ENCODE measurements at places on chromosomes 13 and 19.
A peak's percentile ranks its signal among the peaks of the same experiment; 100 is the strongest.

- peak; percentile 40 for DNase-seq
These were observed 5.6 kb upstream of the PRR36 start for GRCh38 chr19:7879836-7880235.

DNA sequence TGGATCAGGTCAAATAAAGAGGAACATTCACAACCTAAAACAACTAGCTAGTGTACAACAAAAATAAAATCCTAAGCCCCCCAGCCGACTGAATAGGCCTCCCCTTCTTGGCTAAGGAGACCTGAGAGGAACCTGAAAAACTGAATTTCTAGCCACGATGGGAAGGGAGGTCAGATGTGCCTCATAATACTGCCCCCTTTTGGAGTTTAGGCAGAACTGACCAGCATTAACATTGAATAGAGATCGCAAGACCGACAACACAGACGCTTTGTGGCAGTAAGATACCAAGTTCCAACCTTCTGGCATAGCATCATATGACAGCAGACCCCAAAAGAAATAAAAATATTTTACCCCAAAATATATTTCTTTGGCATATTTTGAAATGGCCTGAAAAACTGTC is 15.9 kb downstream of the CBY2 start:
- peak; percentile 69 for DNase-seq

GRCh38 chr13:91889641-91890040 is 491.2 kb downstream of the GPC5 start:
- peak; percentile 1 for DNase-seq

DNA sequence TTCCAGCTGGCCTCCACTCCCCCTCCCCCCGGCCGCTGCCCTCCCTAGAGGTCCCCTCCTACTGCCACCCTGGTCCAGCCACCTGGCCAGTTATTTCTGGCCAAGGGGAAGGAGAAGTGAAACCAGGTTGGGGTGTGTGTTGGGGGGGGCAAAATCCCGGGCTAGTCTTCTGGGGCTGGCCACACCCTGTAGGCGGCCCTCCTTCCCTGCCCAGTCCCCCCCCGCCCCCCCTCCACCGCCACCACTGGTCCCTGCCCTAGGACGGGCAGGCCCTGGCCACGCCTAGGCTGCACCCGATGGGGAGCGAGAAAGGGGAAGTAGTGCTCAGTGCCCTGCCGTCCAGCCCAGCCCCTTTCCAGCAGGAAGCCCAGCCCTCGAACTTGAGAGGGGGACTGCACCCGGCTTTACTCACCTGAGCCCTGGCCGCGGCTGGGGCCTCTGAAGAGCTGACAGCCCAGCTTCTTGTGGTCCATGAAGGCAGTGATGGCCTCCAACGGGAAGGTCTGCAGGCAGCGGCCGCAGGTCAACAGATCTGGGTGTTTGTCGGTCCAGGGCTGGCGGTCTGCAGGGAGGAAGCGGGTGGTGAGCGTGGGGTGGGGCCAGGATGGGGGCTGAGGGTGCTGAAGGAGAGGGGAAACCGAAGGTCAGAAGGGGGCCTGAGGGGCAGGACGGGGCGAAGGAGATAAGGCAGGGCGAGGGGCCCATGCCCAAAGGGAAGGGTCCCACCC is 813 bp downstream of the ZNF296 start:
- peak; percentile 98 for DNase-seq

DNA sequence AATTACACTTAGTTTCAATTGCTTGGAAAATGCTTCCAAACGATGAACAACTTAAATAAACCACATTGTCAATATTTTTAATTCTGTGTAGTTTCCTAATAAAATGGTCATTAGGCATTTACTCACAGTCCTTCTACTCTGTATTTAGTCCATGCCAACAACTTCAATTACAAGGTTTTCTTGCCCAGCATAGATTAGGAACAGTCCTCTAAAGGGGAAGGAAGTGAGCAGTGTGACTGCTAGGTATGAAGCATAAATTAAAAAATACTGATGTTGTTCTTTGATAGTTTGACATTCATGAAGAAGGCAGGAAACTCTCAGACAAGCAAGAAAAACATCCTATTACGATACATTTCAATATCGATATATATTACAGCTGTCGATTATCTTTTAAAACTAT is 716.0 kb upstream of the PCDH9 start:
- peak; percentile 38 for DNase-seq

GRCh38 chr19:1402411-1403070 is 1.2 kb upstream of the GAMT start:
- DNase-seq: peak; percentile 57

GRCh38 chr19:1867349-1867724 is 4.0 kb upstream of the KLF16 start:
- DNase-seq: no peak

DNA sequence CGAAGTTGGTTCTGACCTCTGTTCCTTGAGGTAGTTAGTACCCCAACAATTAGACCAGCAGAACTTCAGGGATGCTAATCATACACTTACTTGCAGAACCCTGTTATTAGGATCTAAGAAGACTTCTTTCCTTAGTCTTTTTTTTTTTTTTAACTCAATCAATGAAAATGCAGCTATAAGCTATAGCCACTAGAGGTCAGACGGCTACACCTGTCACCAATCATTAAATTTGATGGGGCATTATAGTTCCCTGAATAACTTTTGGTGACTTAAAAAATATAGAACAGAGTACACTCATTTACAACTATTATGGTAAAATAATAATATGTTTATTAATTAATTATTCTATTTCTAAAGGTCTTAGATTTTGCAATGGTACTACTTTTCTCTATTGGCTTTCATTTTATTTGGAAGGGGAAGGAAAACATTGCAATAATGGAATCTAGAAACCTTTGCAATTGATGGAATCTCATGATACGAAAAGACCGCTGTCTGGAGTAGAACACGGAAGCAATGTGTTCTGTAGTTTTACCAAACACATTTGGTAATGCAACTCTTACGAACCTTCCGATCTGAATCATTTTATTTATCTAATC is 483.2 kb downstream of the DIAPH3 start:
- peak; percentile 59 for DNase-seq

DNA sequence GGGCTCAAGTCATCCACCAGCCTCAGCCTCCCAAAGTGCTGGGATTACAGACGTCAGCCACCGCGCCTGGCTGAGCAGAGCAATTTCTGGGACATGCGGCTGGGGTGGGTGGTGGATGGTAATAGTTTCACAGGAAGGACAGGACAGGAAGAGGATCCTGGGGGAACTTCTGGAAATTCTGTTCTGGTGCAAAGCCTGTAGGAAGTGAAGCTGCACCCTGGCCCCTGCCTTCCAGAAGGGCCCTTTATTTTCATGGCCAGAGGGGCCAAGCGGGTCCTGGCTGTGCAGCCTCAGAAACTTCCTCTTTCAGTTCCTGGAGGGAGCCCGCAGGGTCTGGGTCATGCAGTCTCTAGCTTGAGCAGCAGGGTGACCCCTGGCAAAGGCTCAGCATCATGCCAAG is 15.7 kb downstream of the FEM1A start:
- DNase-seq: peak; percentile 78

DNA sequence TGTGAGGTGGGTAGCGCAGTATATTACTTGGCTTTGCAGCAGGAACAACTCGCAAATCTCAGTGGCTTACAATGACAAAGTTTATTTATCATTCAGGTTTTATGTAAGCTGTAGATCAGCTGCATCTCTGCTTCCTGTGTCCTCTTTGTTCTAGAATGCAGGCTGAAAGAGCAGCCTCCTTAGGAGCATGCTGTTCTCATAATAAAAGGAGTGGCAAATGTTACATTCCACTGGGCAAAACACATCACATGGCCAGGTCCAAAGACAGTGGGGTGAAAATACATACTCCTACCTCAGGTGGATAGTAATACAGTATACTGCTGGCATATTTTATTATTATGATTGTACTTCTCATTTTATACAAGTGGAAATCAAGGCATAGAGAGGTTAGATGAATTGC is 1.2 kb upstream of the CSNK1A1L start:
- no peak for DNase-seq

DNA sequence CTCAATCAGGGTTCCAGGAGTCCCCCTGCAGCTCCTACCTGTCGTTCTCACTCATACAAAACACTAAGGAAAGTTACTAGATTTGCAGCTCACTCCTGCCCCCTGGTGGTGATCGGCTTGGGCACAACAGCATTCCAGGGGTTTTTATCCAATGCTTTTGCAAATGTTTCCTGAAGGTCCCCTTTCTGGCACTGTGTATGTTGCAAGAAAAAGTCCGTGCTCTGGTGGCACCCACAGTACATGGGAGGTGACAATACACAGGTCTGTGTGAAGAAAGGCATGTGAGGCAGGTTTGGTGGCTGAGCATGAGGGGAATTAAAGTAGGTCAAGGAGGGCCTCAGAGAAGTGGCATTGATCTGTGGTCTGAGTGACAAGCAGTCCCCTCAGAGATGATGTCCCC is 8.6 kb upstream of the TYK2 start:
- DNase-seq: peak; percentile 85

DNA sequence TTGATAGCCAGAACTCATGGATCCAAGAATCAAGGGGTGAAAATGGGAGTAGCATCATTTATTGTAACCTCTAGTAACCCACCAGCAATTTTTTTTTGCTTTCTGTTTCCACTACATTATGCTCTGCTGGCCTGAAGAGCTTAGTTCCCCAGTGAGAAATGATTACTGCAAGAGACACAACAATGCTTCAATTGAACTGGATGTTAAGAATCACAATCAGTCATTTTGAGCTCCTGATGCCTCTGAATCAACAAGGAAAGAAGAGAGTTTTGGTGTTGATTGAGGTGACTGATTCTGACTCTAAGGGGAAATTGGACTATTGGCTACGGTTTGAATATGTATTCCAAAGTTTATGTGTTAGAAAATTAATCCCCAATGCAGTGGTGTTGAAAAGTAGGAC is 1084.4 kb downstream of the SLITRK1 start:
- no peak for DNase-seq

DNA sequence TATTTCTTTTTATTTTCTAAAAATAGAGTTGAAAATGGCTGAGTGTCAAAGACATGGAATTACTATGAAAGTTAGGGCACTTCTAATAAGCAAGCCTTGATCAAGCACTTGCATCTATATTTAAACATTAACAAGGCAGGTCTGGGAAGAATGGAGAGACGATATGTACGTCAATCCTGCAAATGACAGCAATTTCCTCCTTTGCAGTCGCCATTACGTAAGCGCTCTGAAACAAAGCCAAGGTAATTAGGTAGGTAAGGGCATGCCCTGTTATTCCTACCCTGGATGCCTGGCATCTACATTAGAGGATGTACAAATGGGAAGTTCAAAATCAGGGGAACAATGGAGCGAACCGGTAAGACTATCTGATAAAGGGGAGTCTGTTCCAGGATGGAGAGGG is 664.0 kb upstream of the ARGLU1 start:
- no peak for DNase-seq

DNA sequence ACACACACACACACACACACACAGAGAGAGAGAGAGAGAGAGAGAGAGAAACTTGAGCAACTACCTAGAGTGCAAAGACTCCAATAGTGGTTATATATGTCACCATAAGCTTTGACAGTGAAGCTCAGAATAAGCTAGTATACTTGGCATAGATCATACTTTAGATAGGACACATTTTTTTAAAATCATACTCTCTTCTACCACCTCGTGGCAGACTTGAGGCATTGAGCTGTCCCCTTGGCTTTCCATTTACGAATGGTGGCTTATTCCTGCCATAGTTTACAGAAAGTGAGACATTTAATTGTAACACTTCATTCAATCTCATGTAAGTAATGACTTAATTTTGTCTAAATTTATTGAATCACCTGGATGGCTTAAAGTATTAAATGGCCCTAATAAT is 108.2 kb downstream of the EDNRB start:
- peak; percentile 68 for DNase-seq

DNA sequence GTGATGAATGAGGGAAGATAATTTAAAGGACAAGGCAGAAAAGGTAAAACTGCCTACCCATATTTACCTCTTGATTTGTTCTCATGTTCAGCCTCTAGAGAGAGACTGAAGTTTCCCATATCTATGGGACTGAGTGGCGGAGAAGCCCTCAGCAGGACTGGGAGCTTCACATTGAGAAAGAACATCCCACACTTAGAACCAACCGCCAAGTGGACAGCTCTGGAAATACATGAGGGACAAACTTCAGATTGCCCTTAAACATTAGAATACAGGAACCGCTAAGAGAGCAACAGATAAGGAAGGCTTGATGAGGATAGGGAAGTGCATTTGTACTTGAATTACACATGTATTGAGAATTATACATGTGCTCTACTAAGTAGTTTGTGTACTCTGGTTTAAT is 316.0 kb upstream of the MIR17HG start:
- peak; percentile 35 for DNase-seq

DNA sequence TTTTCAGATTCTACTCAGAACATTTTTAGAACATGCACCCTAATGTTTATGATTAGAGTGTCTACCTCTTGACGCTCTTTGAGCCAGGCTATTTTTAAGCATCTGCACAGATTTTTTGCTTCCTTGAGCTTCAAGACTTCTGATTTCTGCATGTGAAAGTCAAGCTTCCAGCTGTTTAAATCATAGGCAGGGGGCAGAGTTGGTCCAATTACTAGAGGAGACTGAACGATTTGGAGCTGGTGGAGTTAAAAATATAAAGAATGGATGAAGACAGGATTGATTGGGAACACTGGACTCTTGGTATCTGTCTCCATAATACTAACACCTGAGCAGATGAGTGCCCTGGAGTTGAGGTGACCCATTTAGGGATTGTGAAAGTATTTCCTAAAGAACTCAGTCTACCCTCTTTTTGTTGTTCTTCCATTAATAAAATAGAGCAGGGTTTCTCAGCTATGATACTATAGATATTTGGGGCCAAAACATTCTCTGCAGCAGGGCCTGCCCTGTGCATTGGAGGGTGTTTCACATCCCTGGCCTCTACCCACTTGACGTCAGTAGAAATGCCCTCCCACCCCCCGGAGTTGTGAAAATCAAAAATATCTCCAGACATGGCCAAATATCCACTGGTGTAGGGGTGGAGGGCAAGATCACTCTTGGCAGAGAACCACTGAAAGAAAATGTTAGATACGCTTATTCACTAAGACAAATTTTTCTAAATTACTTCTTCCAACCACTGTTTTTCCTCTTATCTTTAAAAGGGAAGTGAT is 160.1 kb downstream of the COG6 start:
- no peak for DNase-seq

DNA sequence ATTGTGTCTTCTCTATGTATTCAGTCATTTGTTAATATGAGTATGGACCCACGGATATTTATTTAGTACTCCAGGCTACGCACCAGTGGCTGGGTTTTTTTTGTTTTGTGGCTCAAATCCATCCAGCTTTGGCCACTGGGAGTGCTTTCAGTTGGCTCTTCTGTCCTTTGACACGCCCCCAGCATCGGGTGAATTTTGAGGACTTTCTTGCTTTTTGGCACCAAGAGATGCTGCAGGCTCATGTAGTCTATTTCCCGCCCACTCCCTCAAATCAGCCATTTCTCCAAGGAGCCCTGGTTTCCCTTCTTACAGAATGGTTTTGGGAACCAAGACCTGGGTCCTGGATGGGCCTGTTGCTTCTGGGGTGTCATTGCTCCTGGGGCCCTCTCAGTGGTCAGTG is 55.8 kb downstream of the SMARCA4 start:
- no peak for DNase-seq

DNA sequence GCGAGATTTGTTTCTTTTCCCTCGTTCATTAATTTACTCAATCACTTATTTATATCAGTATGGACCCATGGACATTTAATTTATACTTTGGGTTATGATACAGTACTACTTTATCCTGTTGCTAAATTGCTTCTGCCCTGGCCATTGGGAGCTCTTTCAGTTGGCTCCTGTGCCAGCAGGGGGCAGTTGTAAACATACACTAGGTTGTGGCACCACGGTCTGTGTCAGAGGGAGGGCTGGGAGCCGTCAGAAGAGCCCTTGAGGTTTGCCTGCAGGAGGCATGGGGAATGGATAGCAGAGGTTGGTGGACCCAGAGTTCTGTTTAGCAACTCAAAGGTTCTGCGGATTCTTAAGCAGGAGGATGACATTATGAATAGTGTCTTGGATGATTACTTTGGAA is 94.3 kb downstream of the ERCC5 start:
- peak; percentile 13 for DNase-seq

GRCh38 chr19:40216777-40217026 is 1.5 kb downstream of the TTC9B start:
- DNase-seq: no peak
